Stromal cell of bone marrow (primary cell): ENCODE measurements at places on chromosomes 2 and 18.

DNA sequence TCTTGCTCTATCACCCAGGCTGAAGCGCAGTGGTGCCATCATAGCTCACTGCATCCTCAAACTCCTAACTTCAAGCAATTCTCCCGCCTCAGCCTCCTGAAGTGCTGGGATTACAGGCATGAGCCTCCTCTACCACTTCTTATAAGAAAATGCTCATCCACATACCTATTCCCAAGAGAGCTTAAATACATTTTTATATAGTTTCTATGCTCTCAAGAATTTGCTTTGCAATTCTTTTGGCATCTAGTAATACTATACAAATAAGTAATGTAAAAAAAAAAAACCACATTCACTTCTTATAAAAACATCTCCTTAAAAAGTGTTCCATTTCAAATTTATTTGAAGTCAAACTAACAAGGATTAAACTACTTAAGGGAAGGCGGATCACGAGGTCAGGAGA, 197.3 kb downstream of the DNAH7 start:
- no peak for DNase-seq

GRCh38 chr18:31261792-31262582, 56.0 kb upstream of the DSG1 start:
- no peak for DNase-seq

DNA sequence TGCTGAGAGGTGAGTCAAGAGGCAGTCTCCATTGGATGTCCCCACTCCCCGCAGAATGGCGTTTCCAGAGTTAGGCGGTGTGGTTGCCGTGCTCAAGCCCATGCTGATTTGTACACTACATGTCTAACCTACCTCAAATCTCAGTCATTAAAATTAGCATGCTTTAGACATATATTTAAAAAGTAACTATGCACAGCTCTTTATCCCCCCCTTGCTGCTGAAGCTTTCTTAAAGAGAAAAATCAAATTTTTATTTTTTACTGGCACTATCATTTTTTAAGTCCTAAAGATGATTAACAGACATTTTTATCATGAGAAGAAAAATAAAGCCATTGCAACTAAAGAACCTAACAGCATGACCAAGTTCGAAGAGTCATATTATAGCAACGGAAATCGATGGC, 42.9 kb downstream of the BOLA3 start:
- no peak for DNase-seq

DNA sequence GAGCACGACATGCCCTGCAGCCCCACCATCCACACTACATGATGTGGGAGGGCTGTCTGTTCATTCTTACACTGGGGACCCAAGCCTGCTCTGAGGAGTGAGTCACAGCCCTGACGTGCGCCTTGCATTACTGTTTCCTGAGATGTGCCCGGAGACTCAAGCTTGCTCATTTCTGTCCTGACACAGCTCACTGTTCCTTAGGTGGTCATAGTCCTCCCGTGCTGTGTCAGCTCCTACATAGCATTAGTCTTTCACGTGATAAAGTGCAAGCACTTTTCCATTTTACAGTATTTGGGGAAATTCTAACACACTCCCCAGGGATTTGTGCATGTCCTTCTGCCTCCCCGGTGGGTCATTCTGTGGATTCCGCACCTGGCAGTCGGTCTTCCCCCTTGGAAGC, 46.2 kb upstream of the TRIM43B start:
- no peak for DNase-seq

DNA sequence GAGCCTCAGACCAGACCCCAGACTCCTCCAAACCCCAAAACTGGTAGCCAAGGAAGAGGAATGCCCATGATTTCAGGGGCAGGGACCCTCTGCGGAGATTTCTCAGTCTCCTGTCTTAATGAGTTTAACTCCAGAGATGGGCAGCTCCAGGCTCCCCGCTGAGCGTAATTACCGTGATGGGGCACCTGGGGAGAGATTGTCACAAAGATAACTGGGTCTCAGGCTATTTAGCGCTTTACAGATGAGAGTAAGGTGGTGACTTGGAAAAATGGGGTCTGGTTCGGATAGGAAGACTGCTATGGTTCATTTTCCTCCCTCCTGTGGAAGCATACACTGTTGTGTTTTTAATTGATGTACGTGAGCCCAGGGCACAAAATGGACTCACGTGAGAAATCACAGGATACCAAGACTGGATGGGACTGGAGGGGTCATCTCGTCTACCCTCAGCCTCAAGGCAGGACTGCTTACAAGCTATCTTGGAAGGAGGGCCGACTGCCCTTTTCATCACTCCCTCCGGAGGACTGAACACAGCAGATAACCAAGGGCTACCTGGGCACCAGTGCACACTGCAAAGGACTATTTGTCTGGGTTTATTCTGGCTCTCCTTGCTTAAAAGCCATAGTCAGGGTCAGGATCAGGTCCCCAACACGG, 427.8 kb downstream of the ZNF521 start:
- no peak for DNase-seq

- DNase-seq: no peak
Measured at GRCh38 chr2:105377871-105378270, 21.0 kb downstream of the FHL2 start.

DNA sequence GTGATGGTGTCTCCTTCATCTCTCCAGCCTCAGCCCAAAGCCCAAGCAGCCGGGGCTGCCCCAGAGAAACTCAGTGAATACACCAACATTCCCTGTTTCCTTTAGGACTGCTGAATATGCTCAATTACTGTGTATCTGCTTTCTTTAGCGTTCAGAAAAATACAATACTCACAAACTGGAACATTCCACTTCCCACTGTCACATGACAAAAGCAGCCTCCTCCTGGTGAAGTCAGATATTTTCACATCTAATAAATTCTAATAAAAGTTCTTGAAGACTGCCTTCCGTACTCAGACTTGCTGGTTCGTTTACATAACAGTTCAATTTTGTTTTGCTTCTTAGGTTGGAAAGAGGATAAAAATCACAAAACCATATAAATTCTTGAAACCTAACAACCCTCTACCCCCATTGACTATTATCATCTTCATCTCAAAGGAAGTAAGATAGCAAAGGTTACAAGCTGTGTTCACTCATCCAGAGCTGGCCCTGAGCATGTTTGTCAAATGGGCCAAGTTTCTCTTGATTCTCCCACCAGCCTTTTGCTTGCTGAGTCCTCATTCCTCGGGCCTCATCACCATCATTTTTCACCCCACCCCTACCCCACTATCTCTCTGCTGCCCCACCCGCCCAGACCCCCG, 190.8 kb upstream of the HNRNPA3 start:
- no peak for DNase-seq

GRCh38 chr2:61218817-61219170, 56.8 kb downstream of the C2orf74 start:
- DNase-seq: no peak

DNA sequence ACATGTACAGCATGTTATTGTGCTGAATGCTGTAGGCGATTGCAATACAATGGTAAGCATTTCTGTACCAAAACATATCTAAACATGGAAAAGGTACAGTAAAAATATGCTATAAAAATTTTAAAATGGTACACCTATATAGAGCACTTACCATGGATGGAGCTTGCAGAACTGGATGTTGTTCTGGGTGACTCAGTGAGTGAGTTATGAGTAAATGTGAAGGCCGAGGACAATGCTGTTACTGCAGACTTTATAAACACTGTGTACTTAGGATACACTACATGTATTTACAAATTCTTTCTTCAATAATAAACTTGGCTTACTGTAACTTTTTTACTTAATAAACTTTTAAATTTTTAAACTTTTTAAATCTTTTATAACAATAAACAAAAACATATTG, 473.4 kb upstream of the UBE2E3 start:
- no peak for DNase-seq

DNA sequence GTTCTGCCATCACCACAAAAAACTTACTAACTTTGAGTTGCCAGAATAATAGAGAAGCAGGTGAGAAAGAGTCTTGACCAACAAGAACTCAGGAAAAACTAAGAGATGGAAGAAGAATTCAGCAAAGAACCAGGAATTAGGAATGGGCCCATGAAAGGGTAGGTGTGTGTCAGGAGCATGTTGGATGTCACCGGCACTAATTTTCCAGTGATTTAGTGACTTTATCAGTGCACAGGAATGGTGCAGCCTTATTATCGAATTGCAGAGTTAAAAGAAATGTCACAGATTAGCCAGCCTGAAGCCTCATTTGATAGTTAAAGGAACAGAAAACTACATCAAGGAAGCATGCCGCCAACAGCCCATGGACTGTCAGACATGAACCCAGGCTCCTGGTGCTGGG, 9.0 kb upstream of the BOD1L2 start:
- no peak for DNase-seq

- DNase-seq: peak; percentile 25
Measured at GRCh38 chr2:17166506-17166905, 351.7 kb downstream of the RAD51AP2 start.

DNA sequence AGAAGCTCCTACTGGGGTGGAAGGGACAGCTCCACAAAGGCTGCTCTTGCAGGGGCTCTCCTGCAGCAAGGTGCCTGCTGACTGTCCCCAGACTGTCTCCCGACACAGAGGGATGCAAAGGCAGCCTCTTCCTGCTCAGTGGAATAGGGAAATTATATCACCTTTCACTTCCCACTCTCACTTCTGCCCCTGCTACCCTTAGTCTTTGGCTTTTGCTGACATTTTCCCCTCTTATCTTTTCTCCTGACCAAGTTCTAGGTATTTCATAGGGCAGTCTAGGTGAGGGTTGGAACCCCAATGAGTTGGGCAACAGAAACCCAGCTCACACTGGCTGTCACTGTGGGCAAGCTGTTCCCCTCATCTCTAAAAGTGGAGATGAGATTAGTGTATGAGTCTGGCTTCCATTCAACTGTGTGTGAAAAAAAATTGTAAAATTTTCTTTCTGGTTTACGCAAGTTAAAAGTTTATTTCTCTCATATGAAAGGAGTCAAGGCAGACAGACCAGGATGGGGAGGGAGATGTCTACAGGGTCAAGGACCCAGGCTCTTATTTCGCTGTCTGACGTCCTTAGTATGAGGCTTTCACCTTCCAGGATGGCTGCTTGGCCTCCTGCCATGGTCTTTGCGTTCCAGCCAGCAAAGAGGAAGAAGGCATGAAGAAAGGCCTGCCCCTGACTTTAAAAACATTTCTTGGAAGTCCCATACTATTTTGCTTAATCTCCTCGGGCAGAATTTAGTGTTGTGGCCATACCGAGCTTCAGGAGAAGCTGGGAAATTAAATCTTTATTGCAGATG, 7.5 kb upstream of the MOCOS start:
- peak; percentile 54 for DNase-seq

GRCh38 chr18:68772268-68772667, 25.6 kb upstream of the CCDC102B start:
- DNase-seq: no peak
